Left kidney (tissue), 8 donors: ENCODE measurements at places on chromosomes 13 and 19. TPM values are rescaled to one million over a fixed set of nuclear protein-coding genes. Genes with fewer than 3 reads are reported as not detected.

Gene GAPDHS
- polyA plus RNA-seq: not detected

Gene APOC4
- not detected for polyA plus RNA-seq

Gene HSD17B14
- 27.4 TPM for polyA plus RNA-seq

Gene EPSTI1
- polyA plus RNA-seq: 13.6 TPM

Gene HRC
- 22.9 TPM for polyA plus RNA-seq

Gene ADGRE1
- polyA plus RNA-seq: 0.05 TPM

DNA sequence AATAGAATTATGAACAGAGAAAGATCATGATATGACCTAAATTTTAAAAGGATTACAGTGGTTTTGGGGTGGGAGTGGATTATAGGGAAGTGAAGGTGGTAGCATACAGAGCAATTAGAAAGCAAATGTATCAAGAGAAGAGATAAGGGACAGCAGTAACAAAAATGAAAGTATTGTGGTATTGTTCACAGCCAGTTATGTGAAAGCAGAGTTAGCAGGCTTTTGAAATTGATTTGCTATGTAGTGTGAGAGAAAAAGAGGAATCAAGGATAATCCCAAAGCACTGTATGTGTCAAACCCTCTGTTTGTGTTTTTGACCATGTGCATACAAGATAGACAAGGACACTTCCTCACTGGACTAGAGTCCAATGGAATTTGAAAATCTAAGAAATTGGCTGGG lies 1721.4 kb downstream of the PCDH9 start:
- no peak for DNase-seq

GRCh38 chr19:56291867-56292266 lies 19.3 kb downstream of the EDDM13 start:
- no peak for DNase-seq

DNA sequence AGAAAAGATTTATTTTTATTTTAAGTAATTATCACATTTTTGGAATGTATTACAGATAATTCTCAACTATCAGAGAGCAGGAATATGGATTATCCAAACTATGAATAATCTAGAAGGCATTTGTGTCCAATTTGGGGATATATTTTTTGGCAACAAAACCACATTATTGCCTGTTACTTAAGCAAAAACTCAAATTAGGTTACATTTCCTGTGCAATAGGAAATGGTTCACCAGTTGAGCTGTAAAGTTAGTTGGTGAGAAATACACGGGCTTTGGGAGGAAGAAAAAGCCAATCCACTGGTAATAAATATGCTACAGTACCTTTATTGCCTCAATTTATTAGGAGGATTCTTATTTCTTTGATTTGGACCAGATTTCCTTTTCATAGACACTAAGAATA lies 1075.2 kb downstream of the PCDH9 start:
- DNase-seq: no peak

DNA sequence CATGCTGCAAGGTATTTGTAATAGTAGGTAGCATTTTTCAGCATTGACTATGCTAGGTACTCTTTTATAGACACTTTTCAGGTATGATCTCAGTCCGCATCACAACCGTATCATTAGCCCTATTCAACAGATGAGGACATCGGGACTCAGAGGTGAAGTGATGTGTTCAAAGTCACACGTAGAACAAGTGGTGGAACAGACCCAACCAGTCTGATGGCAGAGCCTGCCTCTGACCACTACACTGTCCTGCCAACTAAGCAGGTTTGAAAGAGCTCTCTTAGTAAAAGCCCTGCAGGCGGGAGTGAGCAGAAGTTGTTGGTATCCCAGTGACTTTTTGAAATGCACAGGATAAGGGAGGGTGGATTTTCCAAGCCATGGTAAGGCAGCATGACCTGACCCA lies 20.2 kb downstream of the PAF1 start:
- DNase-seq: no peak
